ENCODE measurements at places on chromosomes 1 and 21. TPM values are rescaled to one million over a fixed set of nuclear protein-coding genes. Genes with fewer than 3 reads are reported as not detected.

GRCh38 chr1:232996143-232996542, 45.7 kb downstream of the NTPCR start:
- H3K36me3 ChIP-seq: peaks cover 4% of the 10 kb centered on the region
- no peak overlapping the region for H3K4me3 ChIP-seq
- H3K4me1 ChIP-seq: no peaks in the 10 kb centered on the region

DNA sequence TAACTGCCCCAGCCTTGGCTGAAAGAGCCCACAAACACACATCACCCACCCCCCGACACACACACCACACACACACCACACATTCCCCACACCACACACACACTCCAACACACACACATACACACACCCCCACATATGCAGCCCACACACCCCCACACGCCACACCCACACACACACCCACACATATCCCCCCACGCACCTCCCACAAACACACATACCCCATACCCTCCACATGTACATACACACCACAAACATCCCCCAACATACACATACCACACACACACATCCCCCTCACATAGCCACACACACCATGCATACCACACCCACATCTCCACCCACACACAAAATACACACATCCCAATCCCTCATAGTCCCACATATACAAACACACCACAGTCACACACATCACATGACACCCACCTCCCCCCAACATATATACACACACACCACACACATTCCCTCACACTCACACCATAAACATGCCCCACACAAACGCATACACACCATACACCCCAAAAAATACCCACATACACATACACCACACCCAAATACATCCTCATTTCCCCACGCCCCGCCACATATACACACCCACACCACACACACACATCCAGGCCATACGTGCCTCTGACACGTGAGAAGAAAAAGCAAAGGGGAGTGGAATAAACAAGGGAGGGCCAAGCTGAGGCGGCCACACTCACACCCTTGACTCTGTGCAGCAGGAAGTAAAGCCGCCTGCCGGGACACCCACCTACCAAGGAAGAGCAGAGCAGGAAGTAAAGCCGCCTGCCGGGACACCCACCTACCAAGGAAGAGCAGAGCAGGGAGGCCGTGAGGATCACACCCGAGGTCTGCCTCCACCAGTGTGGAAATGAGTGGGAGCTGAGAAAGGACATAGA, 53.7 kb downstream of the HSF2BP start:
- peaks cover 24% of the 10 kb centered on the region for H3K4me1 ChIP-seq
- no peaks in the 10 kb centered on the region for H3K27me3 ChIP-seq
- no peak for DNase-seq
- no peak overlapping the region for H3K4me3 ChIP-seq
- no peaks in the 10 kb centered on the region for H3K36me3 ChIP-seq
- no peak overlapping the region for H3K27ac ChIP-seq

- H3K36me3 ChIP-seq: no peaks in the 10 kb centered on the region
- no peak overlapping the region for H3K4me3 ChIP-seq
- no peak for DNase-seq
- H3K27me3 ChIP-seq: no peaks in the 10 kb centered on the region
- no peak overlapping the region for H3K27ac ChIP-seq
- H3K4me1 ChIP-seq: peaks cover 13% of the 10 kb centered on the region
These were observed 6.7 kb downstream of the NCMAP start for GRCh38 chr1:24562625-24563024.

DNA sequence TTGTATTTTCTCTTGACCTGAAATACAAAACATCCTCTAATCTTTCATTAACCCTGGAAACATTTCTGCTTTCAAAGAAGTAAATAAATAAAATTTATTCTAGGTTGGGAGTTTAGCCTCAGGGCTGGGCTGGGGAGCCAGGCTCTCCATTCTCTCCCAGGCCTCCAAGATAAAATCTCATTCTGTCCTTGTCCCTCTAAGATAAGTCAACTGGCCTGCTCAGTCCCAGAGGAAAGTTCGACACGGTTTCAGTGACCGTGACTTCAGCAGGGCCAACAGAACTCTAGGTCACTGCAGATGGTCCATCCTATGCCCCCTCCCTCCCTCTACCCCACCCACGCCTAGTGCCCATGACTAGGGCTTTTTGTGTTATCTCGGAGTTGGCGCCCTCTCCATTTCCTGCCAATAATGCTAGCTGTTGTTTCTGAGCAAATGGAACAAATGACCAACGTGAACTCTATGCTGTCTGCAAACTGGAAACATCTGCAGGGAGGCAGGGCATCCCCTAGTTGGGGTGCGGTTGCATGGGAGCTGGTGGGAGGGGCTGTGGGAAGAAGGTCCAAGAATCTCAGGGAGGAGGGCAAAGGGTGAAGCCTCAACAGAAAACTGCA, 10.1 kb upstream of the ADORA3 start:
- H3K27ac ChIP-seq: no peak overlapping the region
- peaks cover 38% of the 10 kb centered on the region for H3K4me1 ChIP-seq
- no peak overlapping the region for H3K4me3 ChIP-seq
- no peak for DNase-seq
- H3K36me3 ChIP-seq: no peaks in the 10 kb centered on the region

DNA sequence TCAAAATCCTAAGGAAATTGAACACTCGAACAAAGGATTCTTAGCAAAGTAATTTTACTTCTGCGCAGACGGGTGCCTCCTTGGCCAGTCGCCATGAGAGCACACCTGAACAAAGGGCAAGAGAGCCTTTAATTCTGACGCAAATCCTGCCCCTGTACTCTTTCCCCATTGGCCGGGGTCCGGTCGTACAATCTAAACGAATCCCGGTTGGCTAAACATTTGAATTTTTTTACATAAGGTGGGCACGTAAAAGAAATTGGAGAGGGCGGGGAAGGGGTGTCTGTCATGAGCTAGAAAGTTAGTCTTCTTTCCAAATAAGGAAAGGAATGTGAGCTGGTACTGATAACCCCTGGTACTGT, 8.2 kb upstream of the IL22RA1 start:
- DNase-seq: no peak
- H3K4me1 ChIP-seq: peaks cover 10% of the 10 kb centered on the region
- no peak overlapping the region for H3K27ac ChIP-seq
- H3K27me3 ChIP-seq: peaks cover 33% of the 10 kb centered on the region
- H3K36me3 ChIP-seq: no peaks in the 10 kb centered on the region

GRCh38 chr1:237139732-237140131, 97.7 kb downstream of the RYR2 start:
- DNase-seq: no peak
- H3K27ac ChIP-seq: no peak overlapping the region
- no peaks in the 10 kb centered on the region for H3K36me3 ChIP-seq
- H3K4me3 ChIP-seq: no peak overlapping the region
- no peaks in the 10 kb centered on the region for H3K27me3 ChIP-seq
- H3K4me1 ChIP-seq: no peaks in the 10 kb centered on the region

GRCh38 chr1:212514782-212515181, 82.1 kb downstream of the NENF start:
- no peak overlapping the region for H3K4me3 ChIP-seq
- H3K4me1 ChIP-seq: peaks cover 12% of the 10 kb centered on the region
- peak; percentile 18 for DNase-seq

GRCh38 chr1:223029985-223030769, 112.9 kb downstream of the TLR5 start:
- H3K27ac ChIP-seq: no peak overlapping the region
- no peak for DNase-seq
- H3K4me1 ChIP-seq: no peaks in the 10 kb centered on the region
- no peak overlapping the region for H3K4me3 ChIP-seq
- H3K27me3 ChIP-seq: no peaks in the 10 kb centered on the region

DNA sequence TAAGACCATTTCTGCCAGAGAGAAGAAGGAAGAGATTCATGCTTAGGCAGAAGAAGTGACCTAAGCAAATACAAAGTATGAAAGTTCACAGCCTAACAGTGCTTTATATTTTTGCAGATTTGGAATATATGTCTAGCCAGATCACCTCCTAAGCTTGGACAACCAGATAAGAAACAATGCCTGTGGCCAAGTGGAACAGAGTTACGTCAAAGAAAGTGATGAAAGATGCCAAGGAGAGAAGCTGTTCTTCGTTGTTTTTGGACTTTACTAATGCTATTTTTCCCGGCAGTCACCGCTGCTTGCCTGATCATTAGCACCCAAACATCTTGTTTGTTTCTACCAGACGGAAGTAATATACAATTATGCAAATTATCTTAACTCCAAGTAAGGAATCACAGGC, 489.2 kb upstream of the C1orf87 start:
- H3K4me3 ChIP-seq: no peak overlapping the region
- H3K36me3 ChIP-seq: no peaks in the 10 kb centered on the region
- H3K27me3 ChIP-seq: no peaks in the 10 kb centered on the region
- no peak for DNase-seq
- H3K4me1 ChIP-seq: no peaks in the 10 kb centered on the region
- H3K27ac ChIP-seq: no peak overlapping the region

GRCh38 chr1:178275553-178275952, 181.6 kb downstream of the RASAL2 start:
- H3K27me3 ChIP-seq: no peaks in the 10 kb centered on the region
- H3K4me3 ChIP-seq: peak overlapping the region; percentile 3
- H3K36me3 ChIP-seq: no peaks in the 10 kb centered on the region

DNA sequence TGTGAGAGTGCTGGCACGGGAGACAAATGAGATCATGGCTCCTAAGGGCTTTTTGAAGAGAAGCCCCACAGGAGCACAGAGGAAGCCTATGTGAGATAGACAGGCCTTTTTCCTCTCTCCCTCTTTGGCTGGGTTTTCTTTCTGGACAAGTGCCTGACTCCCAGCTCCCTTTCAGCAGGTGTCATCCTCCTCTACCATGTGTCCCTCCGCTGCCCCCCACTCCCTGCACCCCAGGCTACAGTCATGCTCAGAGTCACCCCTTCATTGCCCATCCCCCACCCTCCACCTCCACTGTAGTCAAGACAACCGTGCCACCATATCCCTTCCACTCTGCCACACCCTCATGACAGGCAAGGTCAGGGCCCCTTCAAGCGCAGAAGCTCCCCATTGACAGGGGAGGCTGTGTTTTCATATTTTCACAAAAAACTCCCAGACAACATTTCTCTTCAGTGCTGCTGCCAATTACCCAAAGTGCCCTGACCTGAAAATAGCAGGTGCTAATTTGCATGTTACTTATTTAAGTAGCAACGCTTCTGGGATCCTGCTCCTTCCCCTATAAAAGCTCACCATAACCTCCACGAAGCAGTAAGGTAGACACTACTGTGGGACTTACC, 92.1 kb upstream of the IPO9 start:
- H3K36me3 ChIP-seq: no peaks in the 10 kb centered on the region
- H3K4me3 ChIP-seq: no peak overlapping the region
- H3K27ac ChIP-seq: no peak overlapping the region
- peaks cover 20% of the 10 kb centered on the region for H3K4me1 ChIP-seq

- no peaks in the 10 kb centered on the region for H3K4me1 ChIP-seq
- H3K27me3 ChIP-seq: peaks cover 57% of the 10 kb centered on the region
- no peak within 1 kb of the TSS for H3K4me3 ChIP-seq
- no peak for DNase-seq
These were observed at the start of gene DSCAM for GRCh38 chr21:40846587-40847411. Gene DSCAM, minus strand, starts transcription at chr21:40847158. Its CDS starts 497 bp downstream, at chr21:40846661.

DNA sequence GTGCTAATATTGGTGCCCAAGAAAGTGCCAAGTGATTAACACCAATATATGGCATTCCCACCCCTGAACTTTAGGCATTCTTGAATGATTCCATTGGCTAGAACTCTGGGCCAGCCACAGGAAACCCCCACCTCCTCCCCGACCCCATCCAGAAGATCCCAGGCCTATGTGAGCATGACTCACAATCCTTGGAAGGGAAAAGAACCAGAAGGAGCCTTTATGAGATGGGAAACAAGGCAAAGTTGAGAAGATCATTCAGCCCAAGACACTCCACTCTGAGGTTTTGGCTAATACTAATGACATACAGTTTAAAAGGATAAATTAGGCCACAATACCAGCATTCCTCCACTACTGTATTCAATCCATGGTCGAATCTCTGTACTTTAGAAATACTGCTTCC, 21.8 kb downstream of the ELK4 start:
- H3K4me3 ChIP-seq: no peak overlapping the region
- peak overlapping the region; percentile 56 for H3K27ac ChIP-seq
- H3K36me3 ChIP-seq: peaks cover 52% of the 10 kb centered on the region
- no peak for DNase-seq
- H3K27me3 ChIP-seq: no peaks in the 10 kb centered on the region
- H3K4me1 ChIP-seq: peaks cover 15% of the 10 kb centered on the region

GRCh38 chr1:222706815-222707214, 5.5 kb downstream of the AIDA start:
- DNase-seq: no peak
- no peaks in the 10 kb centered on the region for H3K27me3 ChIP-seq
- no peak overlapping the region for H3K4me3 ChIP-seq
- H3K36me3 ChIP-seq: peaks cover 21% of the 10 kb centered on the region
- peaks cover 8% of the 10 kb centered on the region for H3K4me1 ChIP-seq
- no peak overlapping the region for H3K27ac ChIP-seq

- no peak for DNase-seq
- H3K4me3 ChIP-seq: no peak overlapping the region
- H3K27me3 ChIP-seq: no peaks in the 10 kb centered on the region
- H3K4me1 ChIP-seq: peaks cover 8% of the 10 kb centered on the region
These were observed 34.6 kb upstream of the CD55 start for GRCh38 chr1:207286786-207287468.

- no peaks in the 10 kb centered on the region for H3K4me1 ChIP-seq
- no peak overlapping the region for H3K27ac ChIP-seq
- no peaks in the 10 kb centered on the region for H3K36me3 ChIP-seq
- no peak overlapping the region for H3K4me3 ChIP-seq
- H3K27me3 ChIP-seq: no peaks in the 10 kb centered on the region
These were observed 26.8 kb downstream of the TMPRSS2 start for GRCh38 chr21:41481191-41481590.

DNA sequence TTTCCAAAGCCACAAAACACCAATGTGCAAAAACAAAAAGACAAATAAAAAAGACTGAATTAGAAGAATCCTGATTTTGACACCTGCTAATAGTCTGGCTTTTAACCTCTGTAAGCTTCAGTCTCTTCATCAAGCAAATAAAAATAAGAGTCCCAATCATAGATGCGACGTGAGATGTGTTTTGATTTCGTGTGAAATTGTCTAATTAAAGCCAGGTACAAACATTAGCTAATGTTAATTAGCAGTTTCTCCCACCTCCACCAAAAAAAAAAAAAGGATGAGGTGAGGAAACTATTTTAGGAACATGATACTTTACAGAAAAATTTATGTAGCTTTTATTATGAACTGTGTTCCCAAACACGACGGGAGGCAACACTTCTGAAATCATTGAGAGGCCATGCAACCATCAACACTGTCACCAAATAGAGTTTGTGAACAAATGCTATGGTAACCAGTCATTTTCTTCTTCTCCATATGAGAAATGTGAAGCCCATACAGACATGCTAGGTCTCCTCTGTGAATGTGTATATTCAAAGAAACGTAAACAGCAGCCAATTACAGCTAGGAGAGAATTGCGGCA, 6.7 kb upstream of the EVI5 start:
- H3K27me3 ChIP-seq: peaks cover 8% of the 10 kb centered on the region
- H3K4me3 ChIP-seq: no peak overlapping the region
- H3K4me1 ChIP-seq: peaks cover 12% of the 10 kb centered on the region
- H3K27ac ChIP-seq: no peak overlapping the region
- DNase-seq: no peak

- no peaks in the 10 kb centered on the region for H3K36me3 ChIP-seq
- H3K4me1 ChIP-seq: peaks cover 83% of the 10 kb centered on the region
- DNase-seq: peak; percentile 21
- peak overlapping the region; percentile 68 for H3K4me3 ChIP-seq
These were observed 62.1 kb downstream of the HSD3B1 start for GRCh38 chr1:119569095-119569494.

MFAP2 gene
- polyA plus RNA-seq: not detected

RGS8 gene
- not detected for polyA plus RNA-seq

HENMT1 gene
- polyA plus RNA-seq: 4.7 TPM

HSD11B1 gene
- polyA plus RNA-seq: not detected

S100A7 gene
- polyA plus RNA-seq: not detected

RPTN gene
- polyA plus RNA-seq: not detected

ADAMTS4 gene
- 0.04 TPM for polyA plus RNA-seq

PEAR1 gene
- polyA plus RNA-seq: not detected

TNNT2 gene
- polyA plus RNA-seq: not detected

SLAMF9 gene
- not detected for polyA plus RNA-seq

SH2D5 gene
- not detected for polyA plus RNA-seq

ANGPTL3 gene
- not detected for polyA plus RNA-seq

C1orf21 gene
- 1.1 TPM for polyA plus RNA-seq
